AG08396 (cell line): ENCODE measurements at places on chromosomes 7 and 10.

GRCh38 chr10:10589540-10590303 is 427.9 kb upstream of the CELF2 start:
- DNase-seq = peak; percentile 7

DNA sequence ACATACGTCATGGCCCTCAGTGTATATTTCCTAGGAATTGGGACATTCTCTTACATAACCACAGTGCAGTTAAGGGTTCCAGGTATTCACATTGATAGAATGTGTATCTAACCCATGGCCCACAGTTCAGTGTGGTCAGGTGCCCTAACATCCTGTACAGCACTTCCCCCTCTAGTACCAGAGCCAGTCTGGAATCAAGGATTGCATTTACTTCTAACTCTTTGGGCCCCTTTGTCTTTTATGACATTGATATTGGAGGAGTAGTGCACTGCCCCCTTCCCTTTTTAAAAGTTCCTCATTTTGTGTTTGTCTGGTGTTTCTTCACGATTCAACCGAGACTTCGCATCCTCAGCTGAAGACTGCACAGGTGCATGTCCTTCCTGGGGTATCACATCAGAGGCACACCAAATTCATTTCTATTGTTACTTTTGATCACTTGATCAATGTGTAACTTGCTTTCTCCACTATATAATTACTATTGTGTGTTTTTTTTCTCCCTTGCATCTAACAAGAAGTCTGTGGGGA is 22.4 kb upstream of the NPFFR1 start:
- no peak for DNase-seq

DNA sequence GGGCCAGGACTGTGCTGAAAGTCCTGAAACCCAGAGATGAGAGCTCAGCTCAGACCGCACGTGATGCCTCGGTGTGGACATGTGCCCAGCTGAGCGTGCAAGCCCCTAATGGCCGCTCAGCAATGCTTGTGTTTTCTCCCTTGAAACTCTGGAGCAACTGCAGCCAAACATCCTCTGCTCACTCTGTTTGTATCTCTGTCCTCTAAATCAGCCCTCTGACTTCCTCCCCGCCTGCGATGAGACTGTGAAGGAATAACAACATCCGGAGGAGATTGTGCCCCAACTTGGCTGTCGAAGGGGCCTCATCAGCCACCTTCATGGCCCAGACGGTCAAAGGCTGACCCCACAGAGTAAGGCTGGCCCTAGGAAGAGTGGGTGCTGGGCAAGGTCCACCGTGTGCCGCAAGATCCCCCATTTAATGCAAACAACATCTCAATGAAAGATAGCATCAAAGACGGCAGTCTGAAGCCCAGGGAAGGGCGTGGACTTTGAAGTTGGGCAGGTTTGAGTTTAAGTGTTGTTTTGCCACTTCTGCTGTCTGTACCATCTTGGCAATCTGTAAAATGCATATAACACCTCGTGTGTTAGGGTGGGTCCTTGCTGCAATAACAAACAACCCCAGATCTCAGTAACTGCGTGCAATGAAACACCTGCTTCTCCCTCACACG is 39.9 kb downstream of the CALML3 start:
- no peak for DNase-seq

DNA sequence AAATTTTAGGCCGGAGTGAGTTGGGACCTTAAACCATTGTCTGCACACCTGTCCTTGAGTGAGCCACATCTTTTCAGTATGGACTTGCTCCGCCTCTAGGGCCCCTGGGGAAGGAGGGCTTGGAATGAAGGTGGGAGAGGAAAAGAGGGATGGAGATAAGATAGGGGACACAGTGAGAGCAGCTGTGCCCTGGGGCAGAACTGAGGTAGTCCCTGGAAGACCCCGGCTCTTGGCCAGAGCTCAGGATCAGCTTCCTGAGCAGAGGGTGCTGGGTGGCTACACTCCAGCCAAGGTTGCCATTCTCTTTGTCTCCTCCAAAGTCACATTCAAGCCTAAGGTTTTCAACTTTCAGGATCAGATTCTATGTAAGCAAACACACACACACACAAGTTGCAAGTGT is 82.0 kb downstream of the MKI67 start:
- no peak for DNase-seq

DNA sequence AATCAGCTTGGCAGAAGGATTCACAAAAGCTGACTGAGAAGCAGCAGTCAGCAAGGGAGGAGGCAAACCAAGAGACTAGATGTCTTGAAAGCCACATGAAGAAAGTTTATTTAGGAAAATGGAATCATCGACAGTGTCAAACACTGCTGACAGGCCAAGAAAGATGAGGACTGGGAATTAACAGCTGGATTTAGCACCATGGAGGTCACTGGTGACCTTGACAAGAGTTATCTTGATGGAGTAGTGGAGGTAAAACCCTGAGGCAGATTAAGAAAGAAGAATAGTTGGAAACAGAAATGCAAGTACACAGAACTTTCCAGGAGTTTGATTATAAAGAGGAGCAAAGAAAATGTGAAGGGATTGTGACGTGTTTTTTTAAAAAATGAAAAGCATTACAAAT is 51.5 kb downstream of the LMBR1 start:
- no peak for DNase-seq

- no peak for DNase-seq
Measured at GRCh38 chr10:31340343-31340742, 21.3 kb downstream of the ZEB1 start.

GRCh38 chr10:59563531-59563930 is 146.1 kb downstream of the SLC16A9 start:
- no peak for DNase-seq

DNA sequence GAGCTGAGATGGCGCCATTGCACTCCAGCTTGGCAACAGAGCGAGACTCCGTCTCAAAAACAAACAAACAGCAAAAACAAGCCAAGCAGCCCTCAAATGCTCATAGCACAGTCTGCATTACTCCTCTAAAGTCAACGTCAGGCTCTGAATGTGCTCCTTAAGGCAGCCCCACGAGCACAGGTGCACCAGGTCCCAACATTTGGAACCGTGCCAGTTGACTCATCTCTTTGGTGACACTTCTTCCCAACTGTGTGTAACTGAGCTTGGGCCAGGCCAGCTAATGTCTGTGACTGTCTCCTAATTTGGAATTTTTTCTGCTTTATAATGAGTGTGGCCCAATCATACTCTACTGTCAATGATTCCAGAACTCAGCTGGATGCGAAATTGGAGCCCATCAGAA is 66.3 kb upstream of the EFCAB10 start:
- no peak for DNase-seq
